Stimulated activated CD8-positive, alpha-beta memory T cell treated with anti-CD3 and anti-CD28 coated beads, Interleukin-4, amount 100 ng/mL, for 4 hours (primary cell): ENCODE measurements at places on chromosomes 4 and X.

DNA sequence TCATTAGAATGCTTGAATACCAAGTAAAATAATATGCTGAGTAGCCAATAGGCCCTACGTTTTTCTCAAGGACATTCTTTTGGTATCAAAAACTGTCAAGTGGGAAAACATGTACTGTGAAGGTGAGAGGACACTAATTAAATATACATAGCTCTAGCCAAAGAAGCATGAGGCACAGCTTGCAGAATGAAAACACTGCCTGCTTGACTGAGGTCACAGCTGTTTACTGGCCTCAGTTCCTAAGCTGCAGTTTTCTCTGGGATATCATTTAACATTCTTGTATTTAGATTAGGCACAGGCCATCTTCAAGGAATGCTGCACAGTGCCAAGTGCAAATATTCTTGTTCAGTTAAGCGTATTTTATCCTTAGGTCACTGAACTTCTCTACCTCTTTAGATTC is 78.6 kb downstream of the NAP1L3 start:
- DNase-seq = no peak

DNA sequence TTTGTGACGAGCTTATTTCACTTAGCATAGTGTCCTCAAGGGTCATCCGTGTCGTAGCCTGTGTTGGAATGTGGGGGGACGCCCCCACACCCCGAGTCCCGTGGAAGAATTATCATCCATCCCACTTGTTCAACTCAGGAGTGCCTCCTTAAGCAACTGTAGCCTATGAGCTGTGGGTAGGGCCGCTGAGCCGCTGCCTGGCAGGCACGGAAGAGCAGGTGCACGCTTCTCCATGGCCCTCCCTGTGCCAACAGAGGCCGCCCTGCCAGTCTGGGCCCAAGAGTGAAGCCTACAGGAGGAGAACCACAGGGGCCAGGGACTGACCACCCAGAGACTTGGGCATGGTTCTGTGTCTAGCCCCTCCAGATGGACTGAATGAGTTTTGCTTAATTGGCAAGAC is 2.3 kb upstream of the RGS12 start:
- no peak for DNase-seq

- no peak for DNase-seq
Measured at GRCh38 chr4:17094876-17095210, 196.4 kb upstream of the LDB2 start.

- DNase-seq = no peak
Measured at GRCh38 chr4:4408576-4409335, 21.9 kb downstream of the NSG1 start.

DNA sequence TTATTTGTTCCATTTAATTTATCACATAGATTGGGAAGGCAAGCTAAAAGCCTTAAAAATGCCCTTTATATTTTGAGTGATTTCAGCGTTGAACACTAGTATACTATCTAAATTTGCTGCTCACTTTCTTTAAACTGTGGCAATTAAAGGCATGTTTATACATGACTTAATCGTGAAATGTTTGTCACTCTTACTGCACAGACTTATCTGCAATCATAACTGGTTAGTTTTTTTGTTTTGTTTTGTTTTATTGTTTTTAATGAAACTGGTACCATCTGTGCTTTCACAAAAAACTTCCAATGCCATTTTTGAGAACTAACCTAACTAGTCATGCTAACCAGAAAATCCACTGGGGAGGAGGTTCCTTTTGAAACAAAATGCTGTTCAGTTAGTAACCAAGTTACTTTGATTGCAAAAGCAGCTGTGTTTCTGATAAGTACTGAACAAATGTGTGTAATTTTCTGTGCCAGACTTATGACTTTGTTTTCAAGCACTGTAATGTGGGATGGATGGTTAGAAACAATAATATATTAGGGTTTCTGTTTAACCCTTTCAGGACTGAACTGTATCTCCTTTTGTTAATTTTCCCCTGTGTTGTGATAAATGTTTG is 56.1 kb downstream of the CCKAR start:
- DNase-seq = no peak

DNA sequence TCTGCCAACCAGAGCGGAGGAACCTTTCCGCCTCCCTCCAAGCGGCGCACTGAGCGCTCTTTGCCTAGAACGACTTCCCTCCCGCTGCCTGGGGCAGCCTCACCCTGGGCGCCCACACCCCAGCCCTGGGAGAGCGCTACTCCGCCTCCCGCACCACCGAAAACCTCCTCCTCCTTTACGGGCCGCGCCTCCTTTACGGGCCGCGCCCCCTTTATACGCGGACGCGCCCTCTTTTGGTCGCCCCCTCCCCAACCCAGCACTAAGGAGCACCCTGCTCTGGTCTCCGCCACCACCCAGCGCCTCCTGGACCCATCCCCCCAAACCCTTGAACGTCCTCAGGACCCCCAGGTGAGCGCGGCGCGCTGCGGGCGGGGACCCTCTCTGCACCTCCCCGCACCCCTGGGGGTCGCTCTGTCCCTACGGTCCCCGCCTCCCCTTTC is 586 bp upstream of the NSG1 start:
- no peak for DNase-seq

GRCh38 chr4:176874721-176875445 is 82.2 kb upstream of the VEGFC start:
- no peak for DNase-seq

- no peak for DNase-seq
Measured at GRCh38 chrX:39502486-39502885, 595.3 kb downstream of the BCOR start.

- no peak for DNase-seq
Measured at GRCh38 chr4:180285796-180286195, 1957.4 kb upstream of the TENM3 start.

DNA sequence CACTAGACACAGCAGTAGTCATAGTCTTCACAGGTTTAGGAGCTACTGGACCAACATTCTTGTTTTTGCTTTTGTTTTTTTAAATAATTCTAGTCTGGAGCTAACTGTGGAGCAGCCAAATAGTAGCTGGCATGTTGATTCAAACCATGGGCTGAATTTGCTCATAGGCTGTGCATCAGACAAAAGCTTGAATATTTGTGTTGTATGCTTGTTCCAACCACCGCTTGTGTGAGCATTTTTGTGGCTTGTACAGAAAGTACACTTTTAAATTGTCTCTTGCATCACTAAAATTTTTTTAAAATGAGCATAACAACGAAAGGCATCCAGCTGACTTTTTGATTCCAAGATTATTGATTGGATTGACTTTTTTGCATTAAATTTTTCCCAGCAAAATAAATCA is 39.6 kb downstream of the CCNI start:
- DNase-seq = no peak

DNA sequence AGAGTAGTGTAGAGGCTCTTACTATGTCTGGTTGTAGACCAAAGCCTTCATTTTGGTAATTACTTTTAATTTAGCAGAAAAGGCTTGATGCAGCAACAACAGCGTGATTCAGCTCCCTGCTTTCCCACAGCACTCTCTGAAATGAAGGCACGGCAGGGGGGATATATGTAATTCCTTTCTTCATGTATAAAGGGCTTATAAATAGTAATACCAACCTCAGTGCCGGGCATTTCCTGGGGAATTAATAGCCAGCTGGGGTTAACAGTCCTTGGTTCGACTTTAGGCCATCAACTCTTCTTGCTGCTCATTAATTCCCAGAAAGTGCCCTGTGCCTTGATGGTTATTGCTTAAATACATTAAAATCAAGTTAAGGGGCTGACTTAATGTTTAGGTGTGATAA is 669.0 kb downstream of the ZNF674 start:
- DNase-seq = no peak

DNA sequence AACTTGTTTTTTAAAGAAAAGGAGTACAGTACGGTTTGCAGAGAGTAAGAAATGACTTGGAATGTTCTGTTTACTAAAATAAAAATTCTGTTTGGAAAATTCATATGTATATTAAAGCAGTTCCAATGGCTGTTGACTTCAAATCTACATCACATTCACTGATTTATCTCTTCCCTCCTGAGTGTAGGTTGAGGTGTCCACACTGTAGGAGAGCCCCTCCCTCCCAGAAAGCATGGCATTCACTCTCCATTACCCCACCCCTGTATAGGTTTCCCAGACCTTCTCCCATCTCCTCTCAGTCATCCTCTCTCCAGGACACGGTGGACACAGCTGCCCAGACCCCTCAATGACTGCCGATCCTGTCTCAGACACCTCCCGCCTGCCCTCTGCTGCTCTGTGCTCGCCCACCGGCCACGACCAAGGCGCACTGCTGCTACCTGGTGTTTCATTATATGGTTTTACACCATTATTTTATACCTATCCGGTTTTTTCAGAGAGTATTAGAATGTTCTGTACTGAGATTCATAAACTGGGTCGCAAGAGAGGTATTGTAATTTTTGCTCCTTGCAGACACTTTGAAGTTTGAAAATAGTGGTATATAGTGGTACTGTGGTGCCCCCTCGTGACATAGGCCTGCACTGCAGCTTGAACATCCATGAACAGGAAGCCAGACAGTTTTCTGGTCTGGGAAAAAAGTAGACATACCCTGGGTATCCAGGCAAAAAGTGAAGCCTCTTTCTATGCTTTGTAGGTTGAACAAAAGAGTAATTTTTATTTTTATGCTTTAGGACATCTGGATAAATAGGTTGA is 38.8 kb upstream of the BEX4 start:
- DNase-seq = peak; percentile 1

DNA sequence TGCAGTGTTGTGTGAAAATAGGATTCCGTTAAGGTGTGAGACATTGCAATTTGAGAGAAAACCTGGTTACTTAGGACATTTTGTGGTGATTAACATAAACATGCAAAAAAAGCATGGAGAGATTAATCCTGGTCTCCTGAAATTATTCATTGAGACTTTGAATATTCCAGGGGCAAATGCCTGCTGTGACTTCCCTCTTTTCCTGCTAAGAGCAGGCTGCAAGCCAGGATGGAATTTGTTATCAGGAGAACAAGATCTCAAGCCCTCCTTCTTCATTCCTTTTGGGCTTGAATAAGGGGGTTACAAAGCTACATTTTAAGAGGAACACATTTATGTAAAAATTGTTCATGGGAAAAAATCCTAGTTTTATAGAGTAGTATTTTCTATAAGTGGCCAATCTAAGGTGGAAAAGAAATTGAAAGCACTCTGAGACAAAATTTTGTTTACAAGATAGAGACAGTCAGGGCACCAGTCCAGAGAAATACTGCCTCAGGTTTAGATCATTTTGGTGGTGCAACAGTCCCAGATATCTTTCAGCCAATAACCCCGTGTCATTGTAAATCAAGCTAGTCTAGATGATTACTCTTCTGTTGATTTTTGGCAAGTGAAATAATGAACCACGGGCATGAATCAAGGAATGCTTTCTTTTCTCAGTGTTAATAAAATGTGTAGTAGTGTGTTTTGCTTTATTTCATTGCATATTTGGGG is 1528.3 kb upstream of the AGA start:
- no peak for DNase-seq

- DNase-seq = no peak
Measured at GRCh38 chrX:109704563-109704962, 28.5 kb downstream of the ACSL4 start.

- DNase-seq = no peak
Measured at GRCh38 chrX:20421275-20421674, 154.6 kb upstream of the RPS6KA3 start.

GRCh38 chr4:111391829-111392228 is 753.4 kb upstream of the FAM241A start:
- no peak for DNase-seq

- DNase-seq = no peak
Measured at GRCh38 chr4:119260528-119260927, 48.0 kb downstream of the USP53 start.

DNA sequence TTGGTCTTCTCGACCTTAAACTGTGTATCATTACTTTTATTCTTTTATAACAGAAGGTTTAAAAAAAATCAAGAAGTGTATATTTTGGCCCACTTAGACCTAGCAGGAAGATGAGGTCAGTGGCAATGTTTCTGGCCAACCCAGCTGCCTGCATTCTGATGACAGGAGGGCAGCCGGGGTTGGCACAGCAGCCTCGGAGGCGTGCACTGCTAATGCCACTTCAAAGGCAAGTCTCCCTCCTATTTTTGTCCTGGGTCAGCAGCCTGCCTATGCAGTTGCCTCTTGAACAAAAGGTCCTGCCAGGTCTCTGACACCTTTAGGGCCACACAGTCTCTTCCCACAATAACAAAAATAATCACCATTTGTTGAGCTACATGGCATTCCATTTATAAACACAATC is 89.4 kb upstream of the MYOZ2 start:
- DNase-seq = no peak
